ENCODE measurements at places on chromosomes 11 and 22.

GRCh38 chr11:130407978-130408377 is 20.4 kb downstream of the ADAMTS8 start:
- no peak for DNase-seq

- DNase-seq: no peak
Measured at GRCh38 chr11:10747733-10748132, 3.3 kb upstream of the CTR9 start.

GRCh38 chr22:30284172-30284571 is 5.1 kb downstream of the CASTOR1 start:
- DNase-seq: no peak

GRCh38 chr22:29509815-29510214 is 29.8 kb downstream of the NEFH start:
- no peak for DNase-seq

- no peak for DNase-seq
Measured at GRCh38 chr11:81165164-81165563, 1568.5 kb downstream of the FAM181B start.

Data from KBM-7 (cell line).